Bronchial epithelial cell (primary cell): ENCODE measurements at places on chromosomes 12 and 14. TPM values are rescaled to one million over a fixed set of nuclear protein-coding genes. Genes with fewer than 3 reads are reported as not detected.

DNA sequence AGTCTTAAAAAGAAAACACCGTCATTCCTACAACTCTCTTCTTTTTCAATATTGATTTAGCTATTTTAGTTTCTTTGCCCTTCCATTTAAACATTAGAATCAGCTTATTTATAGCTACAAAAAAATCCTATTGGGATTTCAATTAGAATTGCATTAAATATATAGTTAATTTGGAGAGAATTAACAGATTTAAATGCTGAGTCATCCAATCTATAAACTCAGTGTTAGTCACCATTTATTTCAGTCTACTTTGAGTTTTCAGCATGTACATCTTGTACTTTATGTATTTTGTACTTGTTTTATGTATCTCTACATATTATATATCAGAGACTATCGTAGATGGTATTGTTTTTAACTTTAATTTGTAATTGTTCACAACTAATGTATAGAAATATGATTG lies 460.0 kb downstream of the KCNH5 start:
- DNase-seq, result peak; percentile 1

ARHGEF40 gene
- total RNA-seq, result 3.3 and 6.8 TPM in 2 replicates

- DNase-seq, result peak; percentile 83
Observed at GRCh38 chr12:21675641-21676040, 18.0 kb upstream of the LDHB start.

DNA sequence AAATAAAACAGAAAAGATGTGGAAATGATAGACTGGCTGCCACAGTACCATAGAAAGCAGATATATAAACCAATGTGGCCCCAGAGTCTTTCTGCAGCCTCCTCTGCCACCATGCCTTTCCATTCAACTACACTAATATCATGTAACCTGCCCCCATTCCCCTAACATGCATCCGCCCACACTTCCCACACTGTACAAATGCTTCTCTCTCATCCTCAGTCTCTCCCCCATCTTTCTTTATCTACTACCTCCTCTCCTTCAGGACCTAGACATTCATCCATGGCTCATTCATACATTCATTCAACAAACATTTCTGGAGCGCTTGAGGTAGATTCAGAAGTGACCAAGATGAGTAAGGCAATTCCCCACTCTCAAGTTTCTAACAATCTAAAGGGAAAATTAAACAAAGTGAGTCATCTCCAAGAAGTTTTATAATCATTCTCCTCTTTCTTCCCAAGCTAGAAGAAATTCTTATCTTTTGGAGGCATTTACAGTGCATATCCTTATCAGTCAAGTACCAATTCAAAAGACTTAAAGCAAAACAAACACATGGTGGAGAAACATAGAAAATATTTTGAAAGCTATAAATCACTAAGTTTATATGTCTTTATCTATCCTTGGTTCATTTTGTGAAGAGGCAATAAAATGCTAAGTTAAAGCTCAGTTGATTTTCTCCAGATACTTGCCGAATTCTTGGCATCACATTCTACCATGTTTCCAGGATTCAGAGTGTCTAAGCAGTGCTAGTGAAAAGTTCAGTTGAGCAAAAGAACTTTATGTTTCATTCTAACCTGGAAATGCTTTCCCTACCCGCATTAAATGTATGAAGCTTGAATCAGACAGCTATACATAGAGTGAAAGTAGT lies 70.5 kb upstream of the FRMD6 start:
- peak; percentile 93 for DNase-seq

DNA sequence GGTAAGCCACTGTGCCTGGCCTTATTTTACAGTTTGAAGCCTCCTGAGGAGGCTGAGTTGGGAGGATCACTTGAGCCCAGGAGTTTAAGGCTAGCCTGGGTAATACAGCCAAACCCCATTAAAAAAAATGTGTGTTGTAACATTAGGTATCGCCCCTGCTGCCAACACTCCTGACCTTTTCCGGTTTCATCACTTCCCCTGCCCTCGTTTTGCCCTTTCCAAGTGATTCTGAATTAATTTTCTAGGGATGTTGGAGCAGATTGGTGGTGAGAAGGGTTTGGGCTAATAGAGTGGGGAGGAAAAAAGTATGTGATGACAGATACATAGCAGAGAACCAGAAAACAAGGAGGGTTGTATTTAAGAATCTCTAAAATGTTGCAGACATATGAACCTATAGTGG lies 25.6 kb upstream of the C12orf71 start:
- no peak for DNase-seq
